CD4-positive, CD25-positive, alpha-beta regulatory T cell (primary cell): ENCODE measurements at places on chromosomes 11 and 22. TPM values are rescaled to one million over a fixed set of nuclear protein-coding genes. Genes with fewer than 3 reads are reported as not detected.

DNA sequence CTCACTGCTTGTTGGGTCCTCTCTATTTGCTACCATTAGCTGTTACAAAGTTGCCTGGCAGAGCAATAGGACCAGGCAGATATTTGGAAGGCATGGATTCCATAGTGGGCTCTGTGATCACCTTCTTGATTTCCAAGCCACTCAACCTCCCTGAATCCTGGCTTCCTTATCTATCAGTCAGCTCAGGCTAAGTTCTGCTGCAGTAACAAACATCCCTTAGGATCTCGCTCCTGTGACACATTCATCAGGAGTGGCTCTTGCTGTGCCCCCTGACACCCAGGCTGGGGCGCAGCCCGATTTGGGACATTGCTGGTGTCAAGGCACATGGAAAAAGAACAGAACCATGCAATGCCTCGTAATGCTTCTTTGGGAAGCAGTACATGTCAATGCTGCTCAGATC, 503.9 kb downstream of the TBC1D22A start:
- H3K27me3 ChIP-seq = no peaks in the 10 kb centered on the region
- H3K4me1 ChIP-seq = no peaks in the 10 kb centered on the region
- no peak for DNase-seq
- no peak overlapping the region for H3K27ac ChIP-seq
- no peaks in the 10 kb centered on the region for H3K36me3 ChIP-seq

DNA sequence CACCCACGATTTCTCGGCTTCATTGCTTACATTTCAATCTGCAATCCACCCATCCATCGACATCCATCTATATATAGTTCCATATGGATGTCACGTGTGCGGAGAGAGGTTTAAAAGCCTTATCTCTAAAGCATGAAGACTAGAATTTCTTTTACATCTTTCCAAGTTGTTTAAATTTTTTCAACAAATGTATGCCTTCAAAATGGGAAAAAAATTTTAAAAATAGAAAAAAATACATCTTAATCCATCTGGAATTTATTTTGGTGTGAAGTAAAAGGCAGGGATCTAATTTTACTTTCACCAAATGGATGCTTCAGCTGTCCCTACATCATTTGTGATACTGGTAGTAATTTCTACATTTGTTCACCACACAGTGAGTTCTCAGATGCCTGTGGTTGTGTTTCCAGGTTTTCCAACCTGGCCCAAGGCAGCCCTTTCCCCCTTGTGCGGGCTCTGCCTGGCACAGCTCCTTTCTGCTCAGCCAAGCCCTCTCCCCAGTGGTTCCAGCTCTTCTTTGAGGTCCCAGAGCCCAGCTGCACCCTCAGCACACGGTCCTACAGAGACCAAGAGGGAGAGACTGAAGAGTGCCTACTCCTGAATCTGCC, 37.6 kb upstream of the KLHL35 start:
- H3K4me3 ChIP-seq = no peak overlapping the region
- peaks cover 10% of the 10 kb centered on the region for H3K4me1 ChIP-seq
- no peak overlapping the region for H3K27ac ChIP-seq
- H3K36me3 ChIP-seq = peaks cover 22% of the 10 kb centered on the region

DNA sequence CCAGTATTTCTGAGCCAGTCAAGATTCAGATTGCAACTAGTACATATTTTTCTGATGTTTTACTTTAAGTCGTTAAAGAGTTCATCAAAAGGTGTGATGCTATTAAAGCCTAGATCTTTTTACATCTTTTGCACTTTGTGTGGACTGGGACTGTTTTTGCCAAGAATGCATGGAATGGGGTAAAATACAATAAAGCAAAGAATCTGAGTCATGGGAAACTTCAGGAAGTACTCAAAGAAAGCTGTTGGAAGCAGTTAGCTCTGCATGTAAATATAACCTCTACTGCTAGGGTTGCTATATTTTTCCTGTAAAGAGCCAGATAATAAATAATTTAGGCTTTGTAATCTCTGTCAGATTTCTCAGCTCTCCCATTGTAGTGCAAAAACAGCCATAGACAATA, 20.9 kb downstream of the ATXN10 start:
- H3K27ac ChIP-seq = no peak overlapping the region
- peaks cover 37% of the 10 kb centered on the region for H3K36me3 ChIP-seq
- no peaks in the 10 kb centered on the region for H3K27me3 ChIP-seq
- H3K4me1 ChIP-seq = no peaks in the 10 kb centered on the region
- H3K4me3 ChIP-seq = no peak overlapping the region

GRCh38 chr22:30885001-30885366, 83.6 kb downstream of the MORC2 start:
- H3K27me3 ChIP-seq = no peaks in the 10 kb centered on the region
- H3K27ac ChIP-seq = no peak overlapping the region
- no peaks in the 10 kb centered on the region for H3K4me1 ChIP-seq
- DNase-seq = no peak
- no peak overlapping the region for H3K4me3 ChIP-seq

DNA sequence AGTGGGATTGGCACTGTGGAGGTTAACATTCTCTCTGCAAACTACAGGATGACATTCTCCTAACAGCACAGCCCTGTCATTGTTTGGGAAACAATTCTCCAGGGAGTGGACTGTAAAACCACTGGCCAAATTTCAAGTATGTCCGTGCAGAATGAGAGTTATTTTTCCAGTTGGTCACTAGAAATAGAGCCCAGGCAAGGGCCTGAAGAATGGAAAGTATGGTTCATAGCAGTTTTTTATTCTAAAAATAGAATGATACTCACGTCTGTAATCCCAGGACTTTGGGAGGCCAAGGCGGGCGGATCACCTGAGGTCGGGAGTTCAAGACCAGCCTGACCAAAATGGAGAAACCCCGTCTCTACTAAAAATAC, 39.0 kb upstream of the CD44 start:
- no peaks in the 10 kb centered on the region for H3K27me3 ChIP-seq
- no peak overlapping the region for H3K4me3 ChIP-seq
- H3K27ac ChIP-seq = no peak overlapping the region
- DNase-seq = no peak
- H3K36me3 ChIP-seq = no peaks in the 10 kb centered on the region

GRCh38 chr11:65896034-65896999, 3.9 kb downstream of the FOSL1 start:
- no peak for DNase-seq
- no peak overlapping the region for H3K27ac ChIP-seq
- no peak overlapping the region for H3K4me3 ChIP-seq
- H3K4me1 ChIP-seq = peaks cover 54% of the 10 kb centered on the region
- H3K36me3 ChIP-seq = no peaks in the 10 kb centered on the region

- no peaks in the 10 kb centered on the region for H3K36me3 ChIP-seq
- DNase-seq = no peak
- H3K4me1 ChIP-seq = peaks cover 23% of the 10 kb centered on the region
- peak overlapping the region; percentile 65 for H3K4me3 ChIP-seq
- H3K27ac ChIP-seq = peak overlapping the region; percentile 33
Observed at GRCh38 chr11:102560555-102561011, 30.0 kb upstream of the MMP7 start.

DNA sequence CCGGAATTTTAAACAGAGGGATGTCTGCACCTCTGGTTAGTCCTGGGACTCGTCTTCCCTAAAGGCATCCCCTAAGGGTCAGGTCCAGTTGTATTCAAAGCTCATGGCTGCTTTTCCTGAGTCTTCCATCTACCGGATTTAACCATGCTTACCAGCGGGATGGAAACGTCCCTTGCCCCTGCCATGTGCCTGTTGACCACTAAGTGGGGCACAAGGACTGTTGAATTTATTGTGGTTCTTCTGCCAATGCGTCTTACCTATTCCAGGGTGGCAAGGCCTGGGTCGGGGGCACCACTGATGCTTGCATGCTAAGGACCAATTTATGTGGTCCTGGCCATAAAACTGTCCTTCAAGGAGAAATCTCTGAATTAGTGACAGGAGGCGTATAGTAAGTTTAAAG, 25.6 kb downstream of the ANKRD42 start:
- no peaks in the 10 kb centered on the region for H3K27me3 ChIP-seq
- H3K36me3 ChIP-seq = no peaks in the 10 kb centered on the region
- no peak for DNase-seq
- no peak overlapping the region for H3K4me3 ChIP-seq

- no peak for DNase-seq
- H3K27ac ChIP-seq = no peak overlapping the region
- H3K36me3 ChIP-seq = peaks cover 22% of the 10 kb centered on the region
- H3K4me1 ChIP-seq = no peaks in the 10 kb centered on the region
- H3K27me3 ChIP-seq = no peaks in the 10 kb centered on the region
- no peak overlapping the region for H3K4me3 ChIP-seq
Observed at GRCh38 chr11:76654980-76655379, 15.6 kb downstream of the LRRC32 start.

DNA sequence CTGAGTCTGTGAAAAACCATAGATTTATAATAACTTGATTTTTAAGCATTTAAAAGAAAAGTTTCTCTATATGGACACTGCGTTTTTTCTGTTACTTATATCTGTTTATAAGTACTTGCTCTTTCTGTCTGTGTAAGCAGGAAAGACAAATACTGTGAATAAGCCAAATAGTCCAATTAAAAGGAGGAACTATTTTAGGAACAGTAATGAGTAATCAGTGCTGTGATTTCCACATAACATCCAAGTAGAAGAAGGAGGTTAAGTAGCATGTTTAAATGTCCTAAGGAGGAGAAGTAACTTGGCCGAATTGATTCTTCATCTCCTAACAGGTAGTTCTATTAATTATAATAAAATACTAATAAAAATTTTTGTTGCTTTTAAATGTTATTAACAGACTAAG, 40.8 kb downstream of the ZNF214 start:
- H3K4me1 ChIP-seq = no peaks in the 10 kb centered on the region
- no peak for DNase-seq
- H3K27me3 ChIP-seq = no peaks in the 10 kb centered on the region
- H3K4me3 ChIP-seq = no peak overlapping the region

GRCh38 chr11:3946455-3947017, 91.1 kb downstream of the STIM1 start:
- peak overlapping the region; percentile 74 for H3K4me3 ChIP-seq
- DNase-seq = no peak
- H3K36me3 ChIP-seq = no peaks in the 10 kb centered on the region
- peaks cover 94% of the 10 kb centered on the region for H3K4me1 ChIP-seq
- no peaks in the 10 kb centered on the region for H3K27me3 ChIP-seq

DNA sequence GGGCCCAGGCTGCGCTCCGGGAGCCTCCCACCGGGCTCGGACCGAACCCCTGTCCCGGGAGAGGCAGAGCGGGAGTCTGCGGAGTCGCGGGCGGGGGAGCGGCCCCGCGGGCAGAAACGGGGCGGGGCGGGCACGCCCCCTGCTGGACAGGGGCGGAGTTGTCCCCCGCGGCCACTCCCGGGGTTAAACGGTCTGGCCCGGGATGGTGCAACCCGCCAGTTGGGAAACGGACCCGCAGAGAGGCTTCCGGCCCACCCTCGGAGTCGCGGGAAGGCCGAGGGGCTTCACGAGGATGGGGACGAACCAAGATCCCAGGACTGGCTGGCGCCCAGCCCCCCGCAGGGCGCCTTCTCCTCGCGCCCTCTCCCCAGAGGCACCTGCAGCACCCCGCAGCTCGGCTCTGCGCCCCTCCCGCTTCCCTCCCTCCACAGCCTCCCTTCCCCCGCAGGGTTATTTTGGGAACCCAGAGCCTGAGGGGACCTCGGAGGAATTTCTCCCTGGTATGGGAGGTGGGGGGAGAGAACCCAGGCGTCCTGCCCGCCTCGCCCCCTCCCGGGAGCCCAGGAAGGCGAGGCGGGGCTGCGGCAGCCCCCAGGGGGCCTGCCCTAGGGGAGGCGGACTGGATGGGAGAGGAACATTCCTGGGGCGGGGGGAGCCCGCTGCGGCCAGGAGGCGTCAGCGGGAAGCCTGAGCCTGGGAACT, 902 bp downstream of the RASGRP2 start:
- H3K27ac ChIP-seq = peak overlapping the region; percentile 93
- peak; percentile 70 for DNase-seq
- peaks cover 31% of the 10 kb centered on the region for H3K36me3 ChIP-seq
- H3K4me1 ChIP-seq = peaks cover 51% of the 10 kb centered on the region

DNA sequence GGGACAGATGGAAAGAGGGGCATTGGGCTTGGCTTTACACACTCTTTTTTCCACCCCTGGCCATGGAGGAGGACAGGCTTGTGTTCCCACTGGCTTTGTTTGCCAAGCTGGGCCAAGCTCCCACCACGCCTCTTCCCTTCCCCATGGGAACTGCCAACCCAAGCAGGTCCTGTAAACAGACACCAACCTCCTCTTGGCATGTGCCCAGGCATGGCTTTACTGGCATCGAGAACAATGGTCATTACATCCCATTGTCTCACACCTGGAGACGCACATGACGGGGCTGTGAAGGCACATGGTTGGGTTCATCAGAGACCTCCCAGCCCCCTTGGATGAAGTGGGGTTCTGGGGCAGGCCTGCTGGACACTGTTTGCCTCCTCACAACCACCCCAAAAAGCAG, 11.7 kb downstream of the SEC14L3 start:
- no peaks in the 10 kb centered on the region for H3K36me3 ChIP-seq
- no peaks in the 10 kb centered on the region for H3K4me1 ChIP-seq
- no peak overlapping the region for H3K27ac ChIP-seq

DNA sequence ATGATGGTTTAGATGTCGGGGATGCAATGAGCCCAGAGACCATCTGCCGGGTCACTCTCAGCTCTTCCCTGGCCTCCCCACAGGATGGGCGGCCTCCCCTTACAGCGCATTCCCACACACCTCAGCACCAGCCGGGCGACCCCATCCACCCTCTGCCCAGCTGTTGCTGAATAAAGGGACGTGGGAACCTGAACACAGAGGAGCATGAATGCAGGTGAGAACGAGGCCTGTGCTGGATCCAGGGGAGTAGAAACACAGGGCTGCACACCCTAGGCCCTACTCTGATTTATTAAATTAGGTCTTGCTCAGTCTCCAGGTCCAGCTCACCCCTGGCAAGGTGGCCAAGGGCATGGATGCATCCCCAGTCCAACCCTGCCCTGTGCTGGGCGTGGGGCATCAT, 180.5 kb downstream of the CTTN start:
- no peaks in the 10 kb centered on the region for H3K27me3 ChIP-seq
- H3K4me1 ChIP-seq = no peaks in the 10 kb centered on the region
- H3K36me3 ChIP-seq = no peaks in the 10 kb centered on the region
- H3K27ac ChIP-seq = no peak overlapping the region

GRCh38 chr22:50271519-50271970, 1.4 kb upstream of the MAPK11 start:
- peak; percentile 34 for DNase-seq
- H3K4me3 ChIP-seq = no peak overlapping the region
- peaks cover 34% of the 10 kb centered on the region for H3K4me1 ChIP-seq
- H3K36me3 ChIP-seq = no peaks in the 10 kb centered on the region
- no peak overlapping the region for H3K27ac ChIP-seq
- no peaks in the 10 kb centered on the region for H3K27me3 ChIP-seq

DNA sequence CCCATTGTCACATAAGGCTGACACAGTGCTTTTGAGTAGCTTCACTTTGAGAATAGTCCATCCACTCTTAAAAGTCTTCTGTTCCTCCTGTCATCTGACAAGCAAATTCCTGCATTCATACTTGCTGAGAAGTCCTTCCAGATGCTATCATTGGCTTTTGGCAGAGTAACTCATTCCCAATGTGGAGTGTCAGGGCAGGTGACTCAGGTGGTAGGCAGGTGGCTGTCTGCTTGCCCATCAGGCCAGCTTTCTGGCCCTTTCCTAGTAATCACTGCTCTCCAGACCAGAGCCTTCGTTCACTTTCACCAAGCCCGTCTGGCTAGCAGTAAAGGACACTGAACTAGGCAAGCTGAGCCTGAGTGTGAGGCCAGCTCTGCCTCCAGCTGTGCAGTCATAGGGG, 162.5 kb upstream of the CCDC90B start:
- H3K36me3 ChIP-seq = no peaks in the 10 kb centered on the region
- H3K27me3 ChIP-seq = no peaks in the 10 kb centered on the region
- no peaks in the 10 kb centered on the region for H3K4me1 ChIP-seq

The SLC35F2 gene
- total RNA-seq = 10.7 TPM

The CEND1 gene
- total RNA-seq = not detected

The PDE2A gene
- total RNA-seq = 6.7 TPM

The CRYBB2 gene
- total RNA-seq = not detected

The SERPIND1 gene
- total RNA-seq = not detected

The RAG1 gene
- 0.05 TPM for total RNA-seq

The KRTAP5-7 gene
- not detected for total RNA-seq

The SLC22A8 gene
- not detected for total RNA-seq
